Fibroblast of skin of right biceps (primary cell): ENCODE measurements at places on chromosomes 2 and 18.

DNA sequence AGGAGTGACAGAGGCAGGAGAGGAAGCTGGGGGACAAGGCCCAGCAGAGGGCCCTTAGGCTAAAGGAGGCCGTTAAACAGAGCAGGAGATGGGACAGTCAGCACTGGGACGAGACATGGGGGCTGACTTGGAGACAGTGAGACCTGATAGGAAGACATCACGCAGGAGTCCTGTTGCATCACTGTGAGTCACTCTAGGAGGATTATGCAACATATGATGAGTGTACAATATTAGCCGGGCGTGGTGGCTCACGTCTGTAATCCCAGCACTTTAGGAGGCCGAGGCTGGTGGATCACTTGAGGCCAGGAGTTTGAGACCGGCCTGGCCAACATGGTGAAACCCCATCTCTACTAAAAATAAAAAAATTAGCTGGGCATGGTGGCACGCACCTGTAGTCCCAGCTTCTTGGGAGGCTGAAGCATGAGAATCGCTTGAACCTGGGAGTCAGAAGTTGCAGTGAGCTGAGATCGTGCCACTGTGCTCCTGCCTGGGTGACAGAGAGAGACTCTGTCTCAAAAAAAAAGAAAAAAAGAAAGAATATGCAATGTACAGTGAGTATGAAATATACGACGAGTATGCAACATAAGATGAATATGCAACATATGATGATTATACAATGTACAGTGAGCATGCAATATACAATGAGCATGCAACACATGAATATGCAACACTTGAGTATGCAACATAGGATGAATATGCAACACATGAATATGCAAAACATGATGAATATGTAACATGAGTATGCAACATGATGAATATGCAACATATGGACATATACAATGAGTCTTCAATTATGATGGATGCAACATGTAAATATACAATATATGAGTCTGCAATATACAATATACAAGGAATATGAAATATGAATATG lies 83.3 kb upstream of the ID2 start:
- peak; percentile 97 for DNase-seq

GRCh38 chr2:284896-285492 lies 2.9 kb downstream of the ALKAL2 start:
- no peak for DNase-seq

DNA sequence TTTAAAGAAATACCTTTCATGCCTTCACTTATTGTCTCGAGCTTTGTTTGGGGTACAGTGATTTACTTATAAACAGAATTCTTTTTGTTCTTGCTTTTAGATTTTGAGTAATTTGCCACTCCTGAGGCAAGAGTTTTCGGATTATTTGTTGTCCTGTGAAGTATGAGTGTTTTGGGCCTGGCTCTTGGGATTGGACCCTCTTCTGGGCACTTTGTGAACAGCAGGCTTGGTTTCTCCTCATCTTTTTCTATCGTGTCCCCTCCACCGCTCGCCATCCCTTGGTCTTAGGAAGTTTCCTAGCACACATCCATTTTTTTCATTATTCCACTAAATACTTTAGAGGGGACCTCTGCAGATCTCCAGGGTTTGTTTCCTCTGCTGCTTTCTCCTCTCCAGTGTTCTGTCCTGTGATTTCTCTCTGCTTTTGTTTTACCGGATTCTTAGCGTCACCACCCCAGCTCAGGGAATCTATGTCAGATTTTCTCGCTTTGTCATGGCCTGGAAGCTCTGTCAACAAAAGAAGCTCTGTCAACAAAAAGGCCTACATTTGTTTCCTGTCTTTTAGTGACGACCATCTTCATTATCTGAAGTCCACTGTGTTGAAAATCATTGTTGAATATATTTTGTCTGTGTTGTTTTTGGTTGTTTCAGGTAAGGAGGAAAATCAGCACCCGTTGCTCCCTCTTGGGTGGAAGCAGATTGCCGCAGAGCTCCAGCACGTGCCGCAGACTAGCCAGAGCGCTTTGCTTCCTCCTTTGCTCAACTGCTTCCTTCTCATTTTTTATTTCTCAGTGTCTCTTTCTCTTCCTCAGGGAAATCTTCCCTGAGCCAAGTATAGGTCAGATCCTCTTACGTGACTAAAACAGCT lies 27.8 kb downstream of the ANKRD62 start:
- DNase-seq: peak; percentile 20

- peak; percentile 46 for DNase-seq
Measured at GRCh38 chr2:46490521-46491141, 11.3 kb downstream of the TMEM247 start.

DNA sequence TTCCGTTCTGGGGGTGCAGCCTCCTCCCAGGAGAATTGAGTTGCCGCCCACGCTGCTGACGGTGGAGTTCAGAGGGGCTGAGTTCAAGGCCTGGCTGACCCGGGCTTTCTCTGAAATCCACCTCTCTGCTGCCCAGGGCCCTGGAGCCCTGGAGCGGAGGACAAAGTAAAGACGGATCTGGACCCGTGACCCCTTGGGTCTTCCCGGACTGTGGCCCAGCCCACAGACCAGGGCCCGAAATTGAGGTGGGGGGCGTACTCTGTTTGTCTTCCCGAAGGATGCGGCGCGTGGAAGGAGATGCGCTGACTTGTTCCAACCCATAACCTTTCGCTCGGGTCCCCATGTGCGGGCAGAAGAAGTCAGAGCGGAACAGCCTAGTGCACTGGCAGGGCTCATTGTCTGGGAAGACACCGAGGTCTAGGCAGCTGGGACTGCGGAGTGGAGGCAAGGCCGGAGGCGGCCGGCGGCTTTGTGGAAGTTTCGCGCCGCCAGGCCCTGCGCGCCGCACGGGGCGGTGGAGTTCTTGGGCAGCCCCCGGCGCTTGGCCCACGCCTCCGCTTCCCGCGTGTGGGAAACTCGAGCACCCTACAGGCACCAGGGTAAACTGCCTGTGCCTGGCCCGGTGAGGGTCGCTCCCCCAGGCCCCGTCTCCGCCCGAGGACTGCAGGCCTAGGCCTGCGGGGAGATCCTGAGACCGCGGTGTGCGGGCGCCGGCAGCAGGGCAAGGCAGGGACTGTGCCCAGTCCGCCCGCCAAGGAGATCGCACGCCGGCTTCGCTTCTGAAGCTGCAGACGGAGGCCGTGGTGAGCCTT lies 9.8 kb downstream of the POU3F3 start:
- DNase-seq: no peak

DNA sequence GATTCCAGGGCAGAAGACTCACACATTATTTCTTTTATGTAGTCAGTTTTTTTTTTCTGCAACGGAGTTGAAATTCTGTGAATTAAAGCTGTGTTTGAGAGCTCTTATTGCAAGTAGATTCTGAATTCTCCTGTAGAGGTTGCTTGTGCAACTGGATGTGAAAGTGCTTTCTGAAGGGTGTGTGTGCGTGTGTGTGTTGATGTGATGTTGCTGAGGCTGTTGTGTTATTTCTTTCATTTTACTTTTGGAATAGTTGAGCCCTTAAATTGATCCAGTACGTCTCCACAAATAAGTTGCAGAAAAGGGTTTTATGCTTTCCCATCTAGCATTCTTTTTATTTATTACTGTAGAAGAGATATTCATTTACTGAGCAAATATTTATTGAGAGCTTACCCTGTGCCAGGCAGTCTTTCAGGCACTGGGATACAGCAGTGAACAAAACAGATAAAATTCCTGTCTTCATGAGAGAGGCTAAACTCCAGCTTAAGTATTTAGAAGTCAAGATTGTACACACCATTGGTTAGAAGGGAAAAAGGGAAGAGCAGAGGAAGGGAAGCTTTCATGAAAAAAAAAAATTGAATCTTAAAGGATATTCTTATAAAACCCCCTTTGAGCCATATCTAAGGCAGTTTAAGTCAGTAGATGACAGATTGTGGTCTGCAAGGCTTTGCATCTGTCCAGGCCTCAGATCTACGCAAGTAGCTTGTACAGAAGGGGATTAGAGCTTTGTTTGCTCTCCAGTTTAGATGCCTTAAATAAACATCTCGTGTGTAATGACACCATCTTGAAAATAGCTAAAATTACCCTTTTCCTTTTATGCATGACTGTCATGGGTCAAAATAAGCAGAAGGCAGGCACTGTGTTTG lies 58.2 kb downstream of the MYO1B start:
- DNase-seq: no peak

DNA sequence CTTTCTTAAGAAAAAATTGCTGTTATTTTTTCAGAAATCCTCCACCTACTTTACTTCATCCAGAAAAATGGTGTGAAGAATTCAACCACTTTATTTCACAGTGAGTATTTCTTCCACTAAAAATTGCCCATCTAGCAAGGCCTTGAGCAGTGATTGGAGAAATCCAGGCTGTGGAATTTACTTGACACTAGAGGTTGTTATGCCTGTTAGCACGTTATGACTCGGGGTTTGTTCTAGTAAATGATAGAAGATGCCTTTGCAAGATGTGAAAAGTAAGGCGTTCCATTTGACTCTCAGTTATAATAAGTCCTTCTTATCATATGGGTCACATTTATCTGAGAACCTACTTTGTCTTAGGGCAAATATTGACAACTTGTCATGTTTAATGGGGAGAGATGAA lies 157.4 kb downstream of the MYO3B start:
- peak; percentile 47 for DNase-seq

GRCh38 chr2:168459256-168459655 lies 3.2 kb downstream of the CERS6 start:
- no peak for DNase-seq

- DNase-seq: no peak
Measured at GRCh38 chr18:46184727-46185126, 80.5 kb downstream of the HAUS1 start.
